Effector memory CD8-positive, alpha-beta T cell (primary cell): ENCODE measurements at places on chromosomes 6 and 20.

- H3K4me1 ChIP-seq, result peaks cover 26% of the 10 kb centered on the region
- DNase-seq, result no peak
- no peaks in the 10 kb centered on the region for H3K27me3 ChIP-seq
- H3K36me3 ChIP-seq, result peaks cover 96% of the 10 kb centered on the region
Measured at GRCh38 chr6:170542031-170542719, 10.9 kb downstream of the PSMB1 start.

DNA sequence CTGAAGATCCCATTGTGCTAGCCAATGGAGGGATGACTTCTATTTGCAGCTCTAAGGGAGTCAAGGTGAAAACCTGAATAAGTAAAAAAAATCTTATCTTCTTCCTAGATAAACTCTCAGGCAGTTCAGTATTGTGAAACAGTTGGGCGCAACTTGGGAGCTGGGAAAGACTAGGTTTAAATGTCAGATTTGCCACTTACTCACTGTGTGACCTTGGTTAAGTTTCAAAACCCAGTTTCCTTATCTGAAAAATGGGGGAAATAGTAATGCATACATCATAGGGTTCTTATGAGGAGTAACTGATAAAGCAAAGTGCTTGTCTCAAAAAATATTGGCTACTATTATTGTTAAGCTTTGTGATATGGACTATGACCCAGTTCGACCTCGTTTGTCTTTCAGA is 88.8 kb downstream of the CD83 start:
- H3K4me3 ChIP-seq, result no peak overlapping the region
- peaks cover 7% of the 10 kb centered on the region for H3K36me3 ChIP-seq
- H3K27me3 ChIP-seq, result no peaks in the 10 kb centered on the region
- no peak overlapping the region for H3K27ac ChIP-seq
- H3K4me1 ChIP-seq, result peaks cover 8% of the 10 kb centered on the region

DNA sequence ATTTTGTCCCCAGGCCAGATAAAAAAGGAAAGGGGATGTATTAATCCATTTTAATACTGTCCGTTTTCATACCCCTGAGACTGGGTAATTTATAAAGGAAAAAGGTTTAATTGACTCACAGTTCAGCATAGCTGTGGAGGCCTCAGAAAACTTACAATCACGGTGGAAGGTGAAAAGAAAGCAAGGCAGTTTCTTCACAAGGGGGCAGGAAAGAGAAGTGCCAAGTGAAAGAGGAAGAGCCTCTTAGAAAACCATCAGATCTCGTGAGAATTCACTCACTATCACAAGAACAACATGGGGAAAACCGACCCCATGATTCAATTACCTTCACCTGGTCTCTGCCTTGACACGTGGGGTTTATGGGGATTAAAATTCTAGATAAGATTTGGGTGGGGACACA is 152.5 kb downstream of the IBTK start:
- no peaks in the 10 kb centered on the region for H3K36me3 ChIP-seq
- H3K4me1 ChIP-seq, result no peaks in the 10 kb centered on the region
- peaks cover 10% of the 10 kb centered on the region for H3K27me3 ChIP-seq
- no peak overlapping the region for H3K27ac ChIP-seq
- H3K4me3 ChIP-seq, result no peak overlapping the region
- no peak for DNase-seq

- no peak overlapping the region for H3K4me3 ChIP-seq
- no peaks in the 10 kb centered on the region for H3K4me1 ChIP-seq
- no peaks in the 10 kb centered on the region for H3K36me3 ChIP-seq
- H3K27me3 ChIP-seq, result peaks cover 6% of the 10 kb centered on the region
- DNase-seq, result no peak
Measured at GRCh38 chr20:8082989-8083388, 49.1 kb upstream of the PLCB1 start.

- no peak overlapping the region for H3K27ac ChIP-seq
- DNase-seq, result no peak
- H3K36me3 ChIP-seq, result no peaks in the 10 kb centered on the region
- no peaks in the 10 kb centered on the region for H3K4me1 ChIP-seq
Measured at GRCh38 chr6:21522797-21523456, 70.6 kb upstream of the SOX4 start.

DNA sequence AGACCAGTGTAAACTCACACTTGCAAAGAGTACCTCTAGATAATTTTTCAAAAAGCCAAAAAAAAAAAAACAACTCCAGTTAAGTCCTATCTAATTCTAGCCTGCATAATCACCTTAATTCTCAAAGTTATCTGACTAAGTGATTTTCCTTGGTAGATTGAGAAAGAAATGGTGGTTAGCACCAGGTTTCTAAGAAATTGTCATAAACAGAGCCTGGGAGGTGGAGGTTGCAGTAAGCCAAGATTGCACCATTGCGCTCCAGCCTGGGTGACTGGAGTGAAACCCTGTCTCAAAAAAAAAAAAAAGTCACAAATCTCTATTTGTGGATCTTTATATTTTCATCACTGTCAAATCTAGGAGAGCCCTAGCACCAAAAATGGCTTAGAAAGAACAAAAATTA is 8.9 kb downstream of the FBXO5 start:
- peaks cover 33% of the 10 kb centered on the region for H3K4me1 ChIP-seq
- H3K27ac ChIP-seq, result peak overlapping the region; percentile 53
- peaks cover 41% of the 10 kb centered on the region for H3K36me3 ChIP-seq

GRCh38 chr6:165732696-165733488 is 69.9 kb upstream of the PDE10A start:
- H3K36me3 ChIP-seq, result no peaks in the 10 kb centered on the region
- DNase-seq, result no peak
- no peak overlapping the region for H3K4me3 ChIP-seq
- no peaks in the 10 kb centered on the region for H3K27me3 ChIP-seq

DNA sequence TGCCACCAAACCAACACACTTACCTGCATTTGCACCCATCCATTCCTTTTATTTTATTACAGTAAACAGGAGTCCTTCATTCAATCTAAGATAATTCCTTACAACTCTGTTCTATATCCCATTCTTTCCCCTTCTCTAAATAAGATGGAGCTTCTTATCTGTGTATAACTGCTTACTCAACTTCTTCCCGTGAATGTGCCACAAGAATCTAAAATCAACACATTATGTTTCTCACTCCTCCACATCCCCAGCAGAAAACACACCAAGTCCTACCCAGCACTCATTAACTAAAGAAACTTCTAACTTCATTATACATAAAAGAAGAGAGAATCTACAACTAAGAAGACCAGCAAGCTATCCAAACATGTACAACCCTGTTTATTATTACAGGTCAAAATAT is 141.1 kb downstream of the COL21A1 start:
- no peaks in the 10 kb centered on the region for H3K36me3 ChIP-seq
- no peaks in the 10 kb centered on the region for H3K27me3 ChIP-seq
- H3K4me1 ChIP-seq, result no peaks in the 10 kb centered on the region

DNA sequence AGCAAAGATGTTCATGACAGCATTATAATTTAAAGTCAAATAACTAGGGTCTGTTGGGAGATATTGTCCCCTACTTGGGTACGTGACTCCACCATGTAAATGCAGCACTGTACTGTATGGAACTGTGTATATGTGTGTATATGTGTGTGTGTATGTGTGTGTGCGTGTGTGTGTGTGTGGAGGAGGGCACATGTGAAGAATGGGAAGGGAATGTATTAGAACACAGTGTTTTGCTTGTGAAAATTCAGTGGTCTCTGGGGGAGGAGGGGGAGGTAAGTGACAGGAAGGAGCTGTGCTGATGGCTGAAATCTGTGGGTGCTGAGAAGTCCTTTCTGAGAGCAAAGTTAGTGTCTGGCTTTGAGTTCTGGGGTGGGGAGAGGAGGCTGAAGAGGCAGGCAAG is 23.9 kb upstream of the VEGFA start:
- H3K27ac ChIP-seq, result no peak overlapping the region
- no peak for DNase-seq
- H3K36me3 ChIP-seq, result no peaks in the 10 kb centered on the region
- no peaks in the 10 kb centered on the region for H3K4me1 ChIP-seq
- no peak overlapping the region for H3K4me3 ChIP-seq

GRCh38 chr20:32574296-32575226 is 10.6 kb downstream of the NOL4L start:
- peak overlapping the region; percentile 25 for H3K4me3 ChIP-seq
- H3K4me1 ChIP-seq, result peaks cover 51% of the 10 kb centered on the region
- peaks cover 9% of the 10 kb centered on the region for H3K36me3 ChIP-seq
- H3K27ac ChIP-seq, result no peak overlapping the region
- DNase-seq, result no peak
- H3K27me3 ChIP-seq, result no peaks in the 10 kb centered on the region

- H3K4me1 ChIP-seq, result peaks cover 25% of the 10 kb centered on the region
- H3K27me3 ChIP-seq, result no peaks in the 10 kb centered on the region
- no peak overlapping the region for H3K27ac ChIP-seq
- peak overlapping the region; percentile 91 for H3K4me3 ChIP-seq
- peaks cover 4% of the 10 kb centered on the region for H3K36me3 ChIP-seq
Measured at GRCh38 chr6:89146718-89147700, 1.2 kb downstream of the PM20D2 start.

- no peaks in the 10 kb centered on the region for H3K27me3 ChIP-seq
- DNase-seq, result no peak
- no peak overlapping the region for H3K27ac ChIP-seq
- H3K36me3 ChIP-seq, result no peaks in the 10 kb centered on the region
- no peak overlapping the region for H3K4me3 ChIP-seq
Measured at GRCh38 chr20:272718-273117, 15.2 kb downstream of the DEFB132 start.
